ENCODE measurements at places on chromosomes 2 and 18.

- DNase-seq, result no peak
These were observed 42.2 kb downstream of the HIBCH start for GRCh38 chr2:190277234-190278112.

DNA sequence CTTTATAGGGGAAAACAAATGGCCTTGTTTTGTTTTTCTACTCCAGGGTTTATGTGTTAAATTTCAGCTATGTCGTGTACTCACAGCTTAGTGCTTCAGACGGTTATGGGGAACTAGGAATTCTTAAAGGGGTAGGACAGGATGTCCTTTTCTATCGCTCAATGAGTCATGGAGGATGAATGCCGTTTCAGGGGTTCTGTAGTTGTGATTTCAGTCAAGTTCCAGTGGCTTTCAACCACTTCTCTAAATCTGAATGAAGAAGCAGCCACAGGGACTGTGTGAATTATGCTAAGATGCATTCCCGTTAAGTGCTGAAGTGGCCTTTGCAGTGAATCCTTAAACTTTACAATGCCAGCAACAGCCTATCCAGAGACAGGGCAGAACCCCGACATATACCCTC is 1231.7 kb upstream of the ZEB2 start:
- DNase-seq, result no peak

- no peak for DNase-seq
These were observed 87.3 kb upstream of the TLK1 start for GRCh38 chr2:171247741-171248662.

DNA sequence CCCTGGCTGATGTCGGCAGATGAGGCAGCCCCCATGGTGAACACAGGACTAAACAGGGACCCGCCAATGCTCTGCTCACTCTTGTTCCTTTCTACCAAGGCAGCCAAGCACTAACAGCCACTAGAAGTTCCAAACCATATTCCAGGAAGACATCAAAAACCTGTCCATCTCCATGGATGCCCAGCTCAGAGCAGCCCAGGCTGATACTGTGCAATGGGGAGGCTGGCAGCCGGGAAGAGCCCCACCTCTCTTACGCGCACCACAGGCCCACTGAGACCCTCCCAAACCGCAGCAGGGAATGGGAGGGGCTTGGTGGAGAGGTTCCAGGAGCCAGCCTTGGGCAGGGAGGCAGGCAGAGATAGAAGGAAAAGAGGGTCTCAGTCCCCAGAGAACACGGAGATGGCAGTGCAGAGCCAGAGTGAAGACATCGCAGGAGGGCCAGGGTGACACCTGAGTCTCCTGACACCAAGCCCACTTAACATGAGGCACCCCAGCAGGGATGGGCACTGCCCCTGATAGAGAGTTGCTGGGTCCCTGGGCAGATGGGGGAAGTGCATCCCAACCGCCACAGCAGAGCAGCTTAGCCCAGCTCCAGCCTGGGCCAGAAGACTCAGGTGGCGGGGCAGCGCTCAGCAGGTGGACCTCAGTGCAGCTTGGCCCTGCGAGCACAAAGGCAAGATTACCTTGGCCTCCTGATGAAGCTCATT is 3.4 kb downstream of the HS6ST1 start:
- DNase-seq, result peak; percentile 7

DNA sequence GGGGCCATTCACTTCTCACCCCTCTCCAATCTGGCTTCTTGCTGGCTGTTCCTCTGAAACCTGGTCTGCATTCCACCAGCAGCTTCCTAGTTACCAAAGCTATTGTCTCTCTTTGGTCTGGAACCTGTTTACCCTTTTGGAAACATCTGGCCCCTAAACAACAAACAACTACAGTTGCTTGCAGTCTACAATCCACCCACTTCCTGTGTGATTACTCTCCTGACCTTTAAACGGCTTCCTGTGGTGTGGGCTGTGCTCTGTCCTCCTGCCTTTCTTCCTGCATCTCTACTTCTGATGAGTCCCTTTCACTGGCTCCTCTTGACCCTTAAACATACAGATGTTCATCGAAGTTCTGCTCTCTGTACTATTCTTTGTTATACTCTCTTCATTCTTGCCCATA is 303.8 kb downstream of the TDRD15 start:
- no peak for DNase-seq

GRCh38 chr2:19540739-19541525 is 182.5 kb upstream of the OSR1 start:
- no peak for DNase-seq

- no peak for DNase-seq
These were observed 63.4 kb upstream of the CHRNA1 start for GRCh38 chr2:174827371-174828369.

GRCh38 chr2:98359986-98360385 is 13.7 kb downstream of the CNGA3 start:
- no peak for DNase-seq

DNA sequence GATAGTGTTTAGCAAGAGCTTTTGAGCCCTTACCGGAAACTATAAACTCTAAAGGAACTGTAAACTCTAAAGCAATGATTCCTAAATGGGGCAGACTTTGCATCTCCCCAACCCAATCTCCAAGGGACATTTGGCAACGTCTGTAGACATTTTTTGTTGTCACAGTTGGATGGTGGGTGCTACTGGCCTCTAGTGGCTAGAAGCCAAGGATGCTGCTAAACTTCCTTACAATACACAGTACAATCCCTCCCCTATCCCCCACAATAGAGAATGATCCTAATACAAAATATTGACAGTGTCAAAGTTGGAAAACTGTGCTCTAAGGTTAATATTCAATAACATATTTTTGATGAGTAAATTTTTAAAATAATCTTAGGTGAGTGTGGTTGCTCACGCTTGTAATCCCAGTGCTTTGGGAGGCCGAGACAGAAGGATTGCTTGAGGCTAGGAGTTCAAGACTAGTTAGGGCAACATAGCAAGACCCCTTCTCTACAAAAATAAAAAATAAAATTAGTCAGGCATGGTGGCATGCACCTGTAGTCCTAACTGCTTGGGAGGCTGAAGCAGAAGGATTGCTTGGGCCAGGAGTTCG is 66.7 kb downstream of the PTPN4 start:
- no peak for DNase-seq

Measured in activated CD4-positive, alpha-beta T cell treated with anti-CD3 and anti-CD28 coated beads for 1 hour (primary cell).